Sciatic nerve (tissue), 2 donors: ENCODE measurements at places on chromosomes 3 and 15.
A peak's percentile ranks its signal among the peaks of the same experiment; 100 is the strongest.

- DNase-seq, result no peak
These were observed 383.1 kb upstream of the TPRG1 start for GRCh38 chr3:188788621-188789081.

DNA sequence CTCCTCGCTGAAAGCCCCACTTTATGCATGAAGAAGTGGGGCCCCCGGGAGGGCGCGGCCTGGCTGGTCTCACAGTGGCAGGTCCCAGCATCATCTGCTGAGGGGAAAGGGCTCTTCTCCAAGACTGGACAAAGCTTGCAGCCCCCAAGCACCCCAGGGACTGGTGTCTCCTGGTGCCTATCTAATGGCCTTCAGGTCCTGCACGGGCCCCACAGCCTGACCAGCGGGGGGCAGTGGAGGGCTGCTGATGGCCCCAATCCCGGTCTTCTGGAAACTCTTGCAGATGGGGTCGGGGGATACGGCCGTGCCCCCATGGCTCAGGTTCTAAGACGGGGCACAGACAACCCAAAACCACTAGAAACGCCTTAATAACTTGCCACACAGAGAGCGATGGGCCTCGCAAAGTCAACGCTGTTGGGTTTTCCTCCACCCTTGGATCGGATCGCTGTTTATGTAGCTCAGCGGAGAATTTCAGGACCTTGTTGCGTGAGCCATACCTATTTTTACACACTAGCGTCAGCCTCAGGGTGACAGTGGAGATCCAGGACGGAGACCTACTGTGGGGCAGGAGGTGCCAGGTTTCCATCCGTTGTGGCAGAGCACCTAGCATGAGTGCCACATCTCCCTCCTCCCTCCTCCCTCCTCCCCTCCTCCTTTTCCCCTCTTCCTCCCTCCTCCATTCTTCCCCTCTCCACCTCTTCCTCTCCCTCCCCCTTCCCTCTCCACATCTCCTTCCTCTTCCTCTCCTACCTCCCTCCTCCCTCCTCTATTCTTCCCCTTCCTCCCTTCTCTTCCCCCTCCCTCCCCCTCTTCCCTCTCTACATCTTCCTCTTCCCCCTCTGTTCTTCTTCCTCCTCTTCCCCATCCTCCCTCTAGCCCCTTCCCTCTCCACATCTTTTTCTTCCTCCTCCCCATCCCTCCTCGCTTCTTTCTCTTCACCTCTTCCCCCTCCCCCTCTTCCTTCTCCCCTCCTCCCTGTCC lies 79.3 kb upstream of the ALDH1L1 start:
- DNase-seq, result peak; percentile 72

GRCh38 chr3:54358316-54358715 lies 236.0 kb downstream of the CACNA2D3 start:
- DNase-seq, result no peak

GRCh38 chr3:8992199-8992598 lies 28.9 kb upstream of the RAD18 start:
- no peak for DNase-seq

- DNase-seq, result no peak
These were observed 4.5 kb downstream of the RPL22L1 start for GRCh38 chr3:170865209-170866094.

DNA sequence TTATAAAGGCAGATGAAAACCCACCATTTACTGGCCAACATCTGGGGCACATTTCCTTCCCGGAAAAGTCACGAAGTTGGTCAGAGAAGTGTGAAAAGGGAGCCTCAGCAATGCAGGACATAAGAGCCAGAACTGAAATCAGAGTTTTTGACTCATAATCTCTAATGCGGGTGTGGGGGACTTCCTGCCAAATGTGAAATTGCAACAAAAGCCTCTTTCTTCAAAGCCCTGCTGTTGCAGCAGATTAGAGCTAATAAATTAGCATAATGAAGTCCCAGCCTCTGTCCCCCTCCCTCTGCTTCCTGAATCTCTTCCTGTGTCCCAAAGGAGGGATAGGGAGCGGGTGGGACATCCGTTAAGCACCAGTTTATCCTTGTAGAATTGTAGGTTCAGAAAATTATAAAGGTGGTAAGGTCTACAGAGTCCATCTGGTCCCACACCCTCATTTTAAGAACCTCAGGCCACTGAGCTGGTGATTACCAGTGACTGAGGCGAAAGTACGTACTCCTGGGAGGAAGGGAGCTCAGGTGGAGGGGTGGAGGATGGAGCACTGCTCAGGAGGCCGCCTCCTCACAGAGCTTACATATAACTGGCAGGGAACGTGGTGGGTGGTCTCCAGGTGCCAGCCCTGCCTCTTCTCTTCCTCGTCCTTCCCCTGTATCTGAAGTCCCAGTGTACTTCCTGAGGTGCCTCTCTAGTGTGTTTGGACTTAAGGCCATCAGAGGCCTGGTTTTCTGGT lies 35.0 kb downstream of the ST6GAL1 start:
- DNase-seq, result no peak

- DNase-seq, result no peak
These were observed 45.6 kb downstream of the DNASE1L3 start for GRCh38 chr3:58164906-58165821.

GRCh38 chr15:68335655-68336054 lies 58.1 kb downstream of the FEM1B start:
- no peak for DNase-seq

- no peak for DNase-seq
These were observed 2.9 kb downstream of the TLE3 start for GRCh38 chr15:70094690-70095311.

GRCh38 chr3:7001370-7001769 lies 140.5 kb downstream of the GRM7 start:
- DNase-seq, result no peak

GRCh38 chr3:151445273-151446001 lies 15.4 kb downstream of the IGSF10 start:
- no peak for DNase-seq

DNA sequence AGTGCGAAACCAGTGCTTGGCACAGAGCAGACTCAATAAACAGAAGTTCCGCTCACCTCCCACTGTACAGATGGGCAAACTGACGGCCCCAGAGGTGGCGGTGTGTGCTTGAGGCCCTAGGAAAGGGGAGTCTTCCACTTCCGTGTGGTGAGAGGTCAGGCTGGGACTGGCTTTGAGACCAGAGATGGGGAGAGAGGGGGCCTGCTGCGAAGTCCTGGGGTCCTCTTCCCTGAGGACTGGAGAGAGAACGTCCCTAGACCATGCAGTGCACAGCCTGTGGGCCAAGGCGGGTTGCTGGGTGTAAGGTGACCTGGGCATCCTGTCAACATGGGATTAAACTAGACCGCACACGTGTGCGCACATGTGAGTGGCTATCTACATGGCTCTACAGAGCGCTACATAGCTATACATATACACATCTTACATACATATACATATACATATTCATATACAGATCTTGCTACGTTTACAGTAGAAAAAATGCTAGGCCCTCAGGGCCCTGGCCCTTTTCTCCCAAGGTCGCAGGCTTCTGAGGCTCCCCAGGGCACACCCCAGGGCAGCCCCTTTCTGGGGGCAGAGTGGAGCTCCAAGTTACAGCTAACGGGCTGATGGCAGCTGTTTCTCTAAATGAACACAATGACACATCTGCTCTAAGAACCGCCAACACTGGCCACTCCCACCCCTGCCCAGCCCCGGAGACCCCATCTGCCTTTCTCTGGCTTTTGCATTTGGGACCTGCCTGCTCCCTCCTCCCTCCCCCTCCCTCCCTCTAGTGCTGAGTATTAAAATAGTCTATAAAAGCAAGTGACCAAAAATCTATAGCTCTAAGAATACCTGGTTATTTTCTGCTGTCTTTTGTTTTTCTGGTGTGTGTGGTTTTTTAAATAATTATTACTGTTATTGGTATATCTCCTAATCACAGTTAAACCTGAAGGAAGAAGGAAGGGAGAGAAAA lies 47.0 kb downstream of the HCN4 start:
- DNase-seq, result no peak

DNA sequence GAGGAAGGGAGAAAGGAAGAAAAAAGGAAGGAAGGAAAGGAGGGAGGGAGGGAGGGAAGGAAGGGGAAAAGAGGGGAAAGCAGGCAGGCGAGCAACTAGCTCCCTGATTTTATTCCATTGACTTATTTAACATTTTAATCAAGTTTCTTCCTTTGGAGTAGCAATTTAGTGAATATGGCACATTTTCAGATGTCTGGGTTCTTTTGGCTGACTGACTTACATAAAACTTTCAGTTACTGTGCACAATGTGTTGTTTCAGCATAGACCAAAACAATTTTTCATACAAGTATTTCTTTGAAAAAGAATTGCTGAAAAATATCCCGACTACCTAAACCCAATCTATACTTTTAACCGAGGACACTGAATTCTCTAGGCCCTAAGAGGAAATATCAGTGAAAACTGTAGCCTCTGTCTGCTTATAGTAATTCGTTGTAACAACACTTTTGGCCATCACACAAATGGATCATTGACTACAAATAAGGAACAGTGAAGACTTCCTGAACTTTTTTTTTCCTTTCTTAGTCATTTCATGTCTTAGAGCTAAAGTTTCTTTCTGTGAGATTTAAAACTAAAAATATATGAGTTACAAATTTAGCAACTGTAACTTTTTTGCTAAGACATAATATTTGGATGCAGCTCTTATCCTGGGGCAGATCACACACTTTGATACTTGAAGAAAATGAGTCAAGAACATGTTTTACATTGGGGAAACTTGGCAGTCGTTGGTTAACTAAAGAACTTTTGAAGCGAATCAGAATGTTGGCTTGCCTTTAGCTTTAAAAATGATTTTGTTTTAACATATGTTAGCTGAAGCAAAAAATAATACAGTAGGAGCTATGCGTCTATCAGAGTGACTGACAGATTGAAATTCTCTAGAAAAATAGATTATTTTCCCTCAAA lies 79.6 kb downstream of the SOX2 start:
- no peak for DNase-seq

GRCh38 chr15:91018158-91018557 lies 4.2 kb downstream of the VPS33B start:
- DNase-seq, result no peak

- no peak for DNase-seq
These were observed 12.6 kb downstream of the SLC24A1 start for GRCh38 chr15:65634356-65634755.

DNA sequence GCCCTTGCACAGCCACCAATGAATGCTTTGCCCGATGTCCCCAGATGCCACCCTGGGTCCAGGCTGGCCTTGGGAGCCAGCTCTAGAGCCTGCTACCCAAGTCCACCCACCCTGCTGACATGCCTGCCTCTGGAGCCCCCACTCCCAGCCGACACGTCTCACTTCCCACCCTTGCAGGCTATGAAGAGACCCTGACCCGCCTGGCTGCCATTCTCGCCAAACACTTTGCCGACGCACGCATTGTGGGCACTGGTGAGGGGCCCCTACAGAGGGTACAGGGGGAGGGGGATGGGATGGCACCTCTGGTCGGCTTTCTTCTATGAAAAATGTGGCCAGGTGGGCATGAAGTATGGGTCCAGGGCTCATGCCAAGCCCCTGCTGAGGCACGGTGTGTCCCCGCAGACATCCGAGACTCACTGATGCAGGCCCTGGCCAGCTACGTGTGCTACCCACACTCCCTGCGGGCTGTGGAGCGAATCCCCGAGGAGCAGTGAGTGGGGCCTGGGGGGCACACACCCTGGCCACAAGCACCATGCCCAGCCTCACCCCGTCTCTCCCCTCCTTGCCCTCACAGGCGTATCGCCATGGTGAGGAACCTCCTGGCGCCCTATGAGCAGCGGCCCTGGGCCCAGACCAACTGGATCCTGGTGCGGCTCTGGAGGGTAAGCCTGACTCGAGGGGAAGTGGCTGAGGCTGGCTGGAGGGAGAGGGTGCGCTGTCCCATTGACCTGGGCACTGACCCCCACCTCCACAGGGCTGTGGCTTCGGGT lies 6.0 kb downstream of the AMIGO3 start:
- peak; percentile 57 for DNase-seq

DNA sequence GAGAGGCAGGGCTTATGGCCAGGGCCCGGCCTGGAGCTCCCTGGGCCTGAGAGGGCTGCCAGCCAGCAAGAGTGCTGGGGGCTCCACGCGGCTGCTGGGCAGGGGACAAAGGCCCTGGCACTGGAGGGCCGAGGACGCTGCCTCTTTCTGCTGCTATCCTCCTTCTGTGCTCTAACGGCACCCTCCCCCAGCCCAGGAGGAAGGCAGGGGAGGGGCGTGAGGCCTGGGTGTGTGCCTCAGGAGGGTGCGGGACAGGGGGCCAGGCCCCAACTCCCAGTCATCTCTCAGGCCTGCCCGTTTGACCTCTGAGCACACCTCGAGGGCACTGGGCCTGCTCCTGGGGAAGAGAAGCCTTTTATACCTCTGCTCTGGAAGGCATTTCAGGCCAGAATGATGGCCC lies 115.5 kb downstream of the ADCY5 start:
- DNase-seq, result no peak

DNA sequence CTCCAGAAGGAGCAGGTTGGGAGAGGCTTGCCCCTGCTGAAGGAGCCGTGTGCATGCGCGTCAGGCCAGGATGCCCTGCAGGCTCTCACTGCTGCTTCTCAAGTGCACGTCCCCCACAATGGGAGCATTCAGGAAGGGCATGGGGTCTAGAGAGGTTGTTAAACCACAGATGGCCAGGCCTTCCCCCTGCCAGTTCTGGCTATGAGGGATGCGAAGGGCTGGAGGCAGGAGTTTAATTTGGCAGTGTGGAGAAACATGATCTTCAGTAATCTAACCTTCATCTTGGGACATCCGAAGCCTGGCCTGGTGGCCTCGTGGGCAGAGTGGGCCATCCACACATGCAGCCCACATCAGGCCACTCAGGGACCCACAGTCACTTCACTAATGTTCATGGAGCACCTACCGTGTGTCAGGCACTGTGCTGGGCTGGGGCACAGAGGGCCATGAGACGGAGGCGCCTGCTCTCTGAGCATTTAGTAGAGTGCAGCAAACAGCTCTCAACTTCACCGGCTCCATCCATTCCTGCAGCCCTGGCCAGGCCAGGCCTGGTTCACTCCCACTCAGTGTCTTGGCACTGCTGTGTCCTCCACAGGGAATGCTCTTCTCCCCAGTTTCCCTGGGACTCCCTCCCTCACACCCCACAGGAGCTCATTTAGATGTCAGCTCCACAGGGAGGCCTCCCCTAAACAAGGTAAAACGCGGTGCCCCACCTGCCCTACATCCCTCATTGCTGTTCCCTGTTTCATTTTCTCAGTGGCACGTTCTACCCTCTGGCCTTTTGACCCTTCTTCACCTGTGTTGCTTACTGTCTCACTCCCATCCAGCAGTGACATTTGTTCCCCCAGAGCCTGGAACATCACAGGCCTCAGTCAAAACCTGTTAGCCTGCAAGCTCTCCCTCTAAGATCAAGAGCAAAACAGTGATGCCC lies 4.0 kb downstream of the CFAP100 start:
- DNase-seq, result no peak

DNA sequence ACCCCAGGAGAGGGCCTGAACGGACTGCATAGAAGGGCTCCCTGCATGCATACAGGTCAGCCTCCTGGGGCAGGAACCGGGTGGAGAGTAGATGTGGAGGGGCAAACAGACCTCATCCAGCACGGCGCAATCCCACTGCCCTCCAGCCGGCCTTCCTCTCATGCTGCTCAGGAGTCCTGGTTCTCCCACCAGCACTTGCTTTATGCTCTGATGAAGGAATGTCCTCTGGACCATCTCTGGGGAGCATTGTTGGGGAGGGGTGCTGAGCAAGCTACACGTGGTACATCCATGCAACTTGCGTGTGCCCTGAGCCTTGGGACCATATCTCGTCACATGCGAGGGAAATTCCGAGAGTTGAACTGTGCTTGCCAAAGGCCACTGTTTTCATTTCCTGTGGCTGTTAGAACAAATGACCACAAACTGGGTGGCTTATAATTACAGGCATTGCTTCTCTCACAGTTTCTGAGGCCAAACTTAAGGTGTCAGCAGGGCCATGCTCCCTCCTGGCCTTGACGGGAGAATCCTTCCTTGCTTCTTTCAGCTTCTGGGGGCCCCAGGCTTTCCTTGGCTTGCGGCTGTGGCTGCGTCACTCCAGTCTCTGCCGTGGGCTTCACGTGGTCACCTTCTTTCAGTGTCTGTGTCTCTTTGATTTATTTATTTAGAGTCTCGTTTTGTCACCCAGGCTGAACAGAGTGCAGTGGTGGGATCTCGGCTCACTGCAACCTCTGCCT lies 12.2 kb downstream of the SELENOS start:
- DNase-seq, result peak; percentile 62
